ENCODE measurements at places on chromosomes 7 and 10.

GRCh38 chr7:72503644-72504043, 91.5 kb upstream of the CALN1 start:
- no peak for DNase-seq

DNA sequence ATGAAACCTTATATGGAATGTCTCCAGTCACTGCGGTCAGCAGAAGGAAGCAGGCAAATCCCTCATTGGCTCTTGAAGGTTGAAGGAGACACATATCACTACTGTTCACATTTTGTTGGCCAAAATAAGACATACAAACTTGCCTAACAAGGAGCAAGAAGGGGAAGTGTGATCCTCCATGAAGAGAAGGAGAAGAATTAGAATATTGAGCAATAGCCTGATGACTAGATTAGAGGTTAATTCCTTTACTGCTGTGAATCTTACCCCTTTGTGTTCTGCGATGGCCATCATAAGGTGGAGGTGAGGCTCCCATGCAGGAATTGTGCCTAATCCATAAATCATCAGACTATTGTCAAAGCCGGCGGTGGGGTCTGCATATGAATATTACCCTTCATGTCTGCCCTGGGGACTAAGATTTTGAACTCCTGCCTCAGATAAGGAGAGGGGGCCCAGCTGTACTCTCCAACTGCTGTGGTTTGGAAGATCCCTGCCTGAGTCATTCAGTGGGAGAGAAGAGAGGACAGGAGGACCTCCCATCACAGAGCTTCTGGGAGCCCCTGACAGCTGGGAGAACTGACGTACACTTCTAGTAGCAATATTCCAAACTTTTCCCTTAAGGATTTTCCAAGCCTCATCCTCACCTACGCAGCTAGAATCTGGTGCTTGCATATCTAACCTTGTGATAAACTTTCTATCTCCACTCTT, 398.5 kb downstream of the REEP3 start:
- peak; percentile 19 for DNase-seq

DNA sequence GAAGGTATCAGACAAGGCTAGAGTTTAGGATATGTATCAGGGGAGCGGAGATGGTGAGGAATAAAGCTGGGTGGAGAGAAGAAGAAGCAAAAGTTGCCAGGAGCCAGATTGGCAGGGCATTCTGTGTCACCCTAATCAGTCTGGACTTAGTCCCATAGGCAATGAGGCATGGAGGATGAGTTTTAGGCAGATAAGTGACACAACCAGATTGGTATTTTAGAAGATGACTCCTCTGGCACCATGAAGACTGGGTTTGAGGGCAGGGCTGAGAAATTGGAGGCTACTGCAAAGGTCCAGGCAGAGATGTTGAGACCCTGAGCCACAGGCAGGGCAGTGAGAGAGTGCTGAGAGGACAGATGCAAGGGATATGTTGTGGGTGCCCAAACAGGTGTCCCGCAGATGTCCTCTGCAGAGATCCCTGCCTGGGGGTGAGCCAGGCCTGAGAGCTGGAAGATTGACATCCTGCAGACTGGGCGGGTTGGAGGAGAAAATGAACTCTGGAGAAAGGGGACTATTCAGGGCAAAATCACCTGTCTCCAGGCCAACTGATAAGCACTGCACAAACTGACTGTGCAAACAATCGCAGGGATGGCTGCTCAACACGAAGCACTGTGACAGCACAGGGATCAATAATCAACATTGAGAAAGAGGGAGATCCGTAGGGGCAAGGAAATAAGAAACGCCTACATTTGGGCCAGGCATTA, 11.9 kb upstream of the HABP2 start:
- DNase-seq = no peak

DNA sequence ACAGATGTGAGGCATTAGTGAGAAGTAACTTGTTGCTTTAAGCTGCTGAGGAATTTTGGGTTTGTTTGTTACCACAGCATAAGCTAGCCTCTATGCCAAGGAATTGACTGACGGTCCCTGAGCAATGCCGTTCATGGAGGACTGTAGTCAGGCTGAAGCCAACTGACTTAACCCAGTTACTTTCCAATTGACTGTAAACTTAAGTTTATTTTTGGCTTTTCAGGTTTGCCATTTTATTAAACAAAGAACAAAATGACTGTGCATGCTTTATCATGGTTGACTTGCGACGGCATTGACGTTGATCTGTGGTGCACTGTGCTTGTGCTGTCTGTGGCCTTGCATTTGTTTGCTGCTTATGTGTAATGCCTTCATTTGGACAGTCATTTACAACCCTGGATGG, 53.5 kb downstream of the DNAJB9 start:
- no peak for DNase-seq

DNA sequence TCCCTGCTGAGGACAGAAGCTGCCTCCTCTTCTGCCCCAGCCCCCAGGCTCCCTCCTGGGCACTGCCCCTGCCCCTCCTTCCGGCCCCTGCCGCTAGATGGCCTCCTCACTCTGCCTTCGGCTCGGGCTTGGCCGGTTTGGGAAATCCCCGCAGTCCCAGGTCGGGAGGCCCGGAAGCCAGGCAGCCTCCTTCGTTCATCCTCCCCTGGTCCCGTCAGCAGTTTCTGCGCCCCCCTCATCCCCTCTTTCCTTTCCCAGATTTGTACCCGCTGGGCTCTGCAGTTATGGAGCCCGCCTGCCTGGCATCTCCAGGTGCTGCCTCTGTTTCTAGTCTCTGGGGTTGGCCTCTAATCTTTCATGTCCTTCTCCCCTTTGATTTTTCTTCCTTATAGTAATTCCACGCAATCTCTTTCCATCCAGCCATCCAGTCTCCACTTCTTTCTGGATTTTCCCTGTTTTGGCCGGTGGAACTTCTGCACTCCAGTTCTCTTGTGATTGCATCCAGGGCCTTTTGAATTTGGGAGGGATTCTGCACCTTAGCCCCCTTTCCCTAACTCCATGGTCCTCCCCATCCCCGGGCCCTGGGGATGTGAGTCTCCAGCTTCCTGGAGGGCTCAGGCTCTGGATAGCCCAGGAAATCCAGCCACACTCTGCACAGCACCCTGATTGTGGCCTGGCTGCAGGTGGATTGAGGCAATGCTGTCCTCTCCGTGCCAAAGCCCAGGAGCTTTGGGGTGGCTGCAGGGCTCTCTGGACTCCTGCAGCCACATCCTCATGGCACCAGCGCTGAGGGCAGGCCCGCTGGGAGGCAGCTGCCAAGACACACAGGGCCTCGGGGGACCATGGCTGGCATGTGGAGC, 3.3 kb upstream of the SHH start:
- DNase-seq = peak; percentile 60

GRCh38 chr7:105149827-105150226, 135.8 kb downstream of the KMT2E start:
- DNase-seq = no peak

DNA sequence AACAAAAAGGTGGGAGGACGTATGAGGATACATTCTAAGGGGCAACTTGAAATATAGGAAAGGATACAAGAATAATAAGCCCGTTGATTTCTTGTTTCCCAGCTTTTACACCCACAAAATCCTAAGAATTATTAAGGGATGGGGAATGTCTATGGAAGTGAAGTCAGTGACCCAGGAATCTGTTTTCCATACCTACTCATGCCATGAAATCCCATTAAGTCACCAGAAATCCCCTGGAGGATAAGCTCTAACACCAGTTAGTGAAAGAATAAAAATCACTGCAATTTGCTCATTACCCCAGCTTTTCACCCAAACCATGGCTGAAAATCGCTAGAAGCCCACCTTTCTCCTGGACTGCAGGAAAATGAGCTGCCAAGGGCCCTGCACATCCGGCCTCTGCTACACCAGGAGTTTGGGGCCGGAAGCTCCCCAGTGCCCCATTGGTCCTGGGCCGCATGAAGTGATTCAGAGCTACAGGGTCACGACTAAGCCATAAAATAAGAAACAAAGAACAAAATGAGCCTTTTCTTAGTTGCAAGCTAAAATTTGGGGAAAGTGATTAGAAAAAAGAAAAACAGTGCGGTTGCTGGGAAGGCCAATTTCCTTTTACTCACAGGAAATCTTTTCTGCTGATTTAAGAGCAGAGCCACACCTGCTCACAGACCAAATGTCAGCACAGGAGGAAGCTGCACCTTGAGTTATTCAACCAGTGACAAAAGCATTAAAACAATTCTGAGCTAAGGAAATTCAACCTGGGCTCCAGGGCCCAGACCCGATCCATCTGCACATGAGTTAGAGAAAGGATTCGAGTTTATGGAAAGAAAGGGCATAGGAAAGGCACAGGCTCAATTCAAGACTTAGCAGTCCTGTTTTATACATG, 40.3 kb downstream of the HIPK2 start:
- no peak for DNase-seq

- no peak for DNase-seq
Measured at GRCh38 chr7:42319631-42320030, 82.6 kb upstream of the GLI3 start.

GRCh38 chr7:12692035-12692434, 4.6 kb downstream of the ARL4A start:
- DNase-seq = no peak

- DNase-seq = no peak
Measured at GRCh38 chr7:34672430-34672829, 14.4 kb downstream of the NPSR1 start.

DNA sequence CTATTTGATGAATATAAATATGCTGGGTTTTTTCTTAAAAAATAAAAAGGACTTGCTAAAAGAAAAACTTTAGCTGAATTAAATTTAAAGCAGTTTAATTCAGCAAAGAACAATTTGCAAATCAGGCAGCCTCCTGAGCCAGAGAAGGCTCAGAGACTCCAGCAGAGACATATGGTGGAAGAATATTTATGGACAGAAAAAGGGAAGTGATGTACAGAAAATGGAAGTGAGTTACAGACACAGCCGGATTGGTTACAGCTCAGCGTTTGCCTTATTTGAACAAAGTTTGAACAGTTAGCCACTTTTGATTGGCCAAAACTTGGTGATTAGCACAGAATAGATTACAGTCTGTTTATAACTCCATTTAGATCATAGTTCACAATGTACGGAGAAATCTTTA, 110.3 kb downstream of the GAD2 start:
- no peak for DNase-seq

- DNase-seq = no peak
Measured at GRCh38 chr7:7173956-7174632, 8.2 kb upstream of the C1GALT1 start.

Data from SJCRH30 (cell line).